Activated CD4-positive, CD25-positive, alpha-beta regulatory T cell treated with anti-CD3 and anti-CD28 coated beads, Interleukin-2, amount 50 U/mL, for 24 hours (primary cell): ENCODE measurements at places on chromosomes 11 and 22.
A peak's percentile ranks its signal among the peaks of the same experiment; 100 is the strongest.

DNA sequence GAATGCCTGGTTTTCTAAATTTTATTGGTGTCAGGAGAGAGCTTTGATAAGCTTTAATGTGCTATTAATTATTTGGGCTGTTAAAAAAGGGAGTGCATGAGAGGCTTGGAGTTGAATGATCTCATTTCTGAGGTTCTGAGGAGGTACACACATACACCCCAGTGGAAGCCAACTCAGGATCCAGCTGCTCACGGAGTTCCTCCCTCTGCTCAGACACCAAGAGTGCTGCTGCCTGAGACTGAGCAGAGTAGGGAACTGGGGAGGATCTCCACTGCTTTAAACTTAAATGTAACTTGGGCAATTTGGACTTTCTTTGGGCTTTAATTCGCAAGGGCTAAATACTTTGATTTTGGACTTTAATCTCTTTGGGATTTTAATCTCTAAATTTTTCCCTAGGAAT lies 414.4 kb upstream of the CADM1 start:
- no peak for ATAC-seq

GRCh38 chr11:107651672-107652071 lies 60.2 kb downstream of the SLN start:
- ATAC-seq, result no peak

DNA sequence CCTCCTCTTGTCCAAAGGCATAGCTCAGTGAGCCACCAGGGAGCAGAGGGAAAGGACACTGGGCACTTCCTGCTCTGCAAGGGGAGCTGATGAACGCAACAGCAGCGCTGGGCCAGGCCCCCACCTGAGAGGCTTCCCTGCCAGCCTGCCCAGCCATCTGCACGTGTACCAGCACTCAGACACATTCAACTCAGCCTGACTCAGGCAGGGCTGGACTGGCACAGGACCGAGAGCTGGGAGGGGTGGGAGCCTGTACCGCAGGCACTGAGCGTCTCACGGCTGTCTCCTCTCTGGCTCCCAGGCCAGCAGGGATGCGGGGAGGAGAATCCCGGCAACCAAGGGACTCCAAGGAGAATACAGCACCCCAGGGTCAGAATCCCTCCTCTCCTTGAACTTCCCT lies 411.8 kb downstream of the CTTN start:
- no peak for ATAC-seq

DNA sequence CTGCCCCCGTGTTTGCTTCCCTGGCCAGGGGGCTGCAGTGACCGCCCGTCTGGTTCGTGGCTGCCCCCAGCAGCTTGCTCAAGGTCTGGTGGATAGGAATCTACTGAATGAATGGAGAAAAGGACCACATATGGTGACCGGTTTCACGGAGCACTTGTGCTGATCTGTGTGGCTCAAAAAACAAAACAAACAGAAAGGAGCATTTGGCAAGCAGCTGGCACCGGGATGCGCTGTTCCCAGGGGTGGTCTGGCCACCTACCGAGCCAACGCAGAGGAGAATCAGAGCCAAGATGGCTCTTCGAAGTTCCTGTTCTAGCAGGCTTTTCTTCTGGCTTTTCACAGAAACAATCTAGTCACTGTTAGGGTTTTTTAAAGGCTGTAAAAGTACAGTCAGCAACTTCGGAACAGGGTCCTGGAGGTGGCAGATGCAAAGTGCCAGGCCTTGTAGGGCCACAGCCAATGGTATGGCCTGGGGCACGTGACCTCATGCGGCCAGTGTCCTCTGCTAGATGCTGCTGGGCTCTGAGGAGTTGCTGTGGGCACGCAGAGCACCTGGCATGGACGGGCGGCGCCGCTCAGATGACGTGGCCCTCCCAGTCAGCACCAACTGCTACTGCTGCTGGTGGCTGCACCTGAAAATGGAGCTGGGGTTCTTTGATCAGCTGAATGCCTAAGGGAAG lies 27.3 kb upstream of the PACSIN2 start:
- no peak for ATAC-seq

DNA sequence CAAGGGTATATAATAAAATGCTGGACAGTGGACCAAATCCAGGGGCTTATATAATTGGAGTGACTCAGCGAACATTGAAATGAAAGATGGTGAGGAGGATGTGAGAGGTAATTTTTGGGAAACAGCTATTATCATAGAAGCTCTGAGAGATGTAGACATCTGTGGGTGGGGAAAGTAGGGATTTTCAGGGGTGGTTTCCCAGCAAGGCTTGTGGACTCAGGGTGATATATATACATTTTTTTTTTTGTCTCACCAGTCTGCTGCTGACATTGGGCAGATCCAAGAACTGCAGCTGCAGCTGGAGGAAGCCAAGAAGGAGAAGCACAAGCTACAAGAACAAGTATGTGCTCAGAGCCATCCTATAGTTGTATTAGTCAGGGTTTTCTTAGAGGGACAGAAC lies 208.1 kb downstream of the MYO18B start:
- no peak for ATAC-seq

GRCh38 chr11:75625021-75625420 lies 43.8 kb downstream of the MAP6 start:
- ATAC-seq, result no peak

DNA sequence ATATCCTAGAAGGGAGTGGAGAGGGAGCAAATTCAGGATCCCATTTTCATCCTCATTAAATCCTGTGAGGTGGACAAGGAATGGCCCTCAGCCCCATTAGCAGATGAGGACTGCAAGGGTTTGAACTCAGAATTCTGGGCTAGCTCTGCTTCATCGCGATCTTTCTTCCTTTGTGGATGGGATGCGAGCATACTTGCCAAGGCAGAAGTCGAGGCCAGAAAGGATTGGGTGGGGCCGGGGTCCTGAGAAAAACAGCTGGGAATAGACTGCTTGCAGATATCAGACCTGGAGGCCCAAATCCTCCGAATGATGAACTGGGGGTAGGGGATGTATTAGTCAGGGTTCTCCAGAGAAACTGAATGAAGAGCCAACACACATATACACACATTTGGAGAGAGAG lies 179.0 kb downstream of the CHST1 start:
- no peak for ATAC-seq

- ATAC-seq, result no peak
Observed at GRCh38 chr11:99803501-99803900, 782.8 kb downstream of the CNTN5 start.

- no peak for ATAC-seq
Observed at GRCh38 chr11:45652781-45653180, 12.6 kb downstream of the CHST1 start.

DNA sequence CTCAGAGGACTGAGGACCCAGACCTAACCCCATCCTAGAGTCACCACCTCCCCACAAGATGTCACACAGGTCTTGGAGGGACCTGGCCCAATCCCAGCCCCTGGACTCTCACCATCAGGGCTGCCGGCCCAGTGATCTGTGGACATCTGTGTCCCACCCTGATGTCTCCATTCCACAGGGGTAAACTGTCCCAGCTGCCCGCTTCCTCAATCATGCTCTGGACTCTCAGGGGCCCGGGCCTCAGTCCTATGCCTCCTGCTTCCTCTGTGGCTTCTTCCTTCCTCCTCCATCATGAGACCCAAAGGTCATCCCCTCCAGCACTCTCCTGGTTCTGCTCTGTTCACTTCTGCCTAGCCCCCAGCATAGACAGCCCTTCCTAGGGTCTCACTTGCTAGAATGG lies 32.2 kb downstream of the ARAP1 start:
- ATAC-seq, result no peak

DNA sequence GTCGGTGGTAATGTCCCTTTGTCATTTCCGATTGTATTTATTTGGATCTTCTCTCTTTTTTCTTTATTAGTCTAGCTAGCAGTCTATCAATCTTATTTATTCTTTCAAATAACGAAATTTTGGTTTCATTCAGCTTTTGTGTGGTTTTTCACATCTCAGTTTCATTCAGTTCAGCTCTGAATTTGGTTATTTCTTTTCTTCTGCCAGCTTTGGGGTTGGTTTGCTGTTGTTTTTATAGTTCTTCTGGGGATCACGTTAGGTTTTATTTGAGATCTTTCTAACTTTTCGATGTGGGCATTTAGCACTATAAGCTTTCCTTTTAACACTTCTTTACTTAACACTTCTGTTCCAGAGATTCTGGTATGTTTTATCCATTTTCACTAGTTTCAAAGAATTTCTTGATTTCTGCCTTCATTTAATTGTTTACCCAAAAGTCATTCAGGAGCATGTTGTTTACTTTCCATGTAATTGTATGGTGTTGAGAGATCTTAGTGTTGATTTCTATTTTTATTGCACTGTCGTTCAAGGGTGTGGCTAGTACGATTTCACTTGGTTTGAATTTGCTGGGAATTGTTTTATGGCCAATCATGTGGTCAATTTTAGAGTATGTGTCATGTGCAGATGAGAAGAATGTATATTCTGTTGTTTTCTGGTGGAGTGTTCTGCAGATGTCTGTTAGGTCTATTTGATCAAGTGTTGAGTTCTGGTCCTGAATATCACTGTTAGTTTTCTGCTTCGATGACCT lies 7.7 kb upstream of the SCGB1D1 start:
- no peak for ATAC-seq

- no peak for ATAC-seq
Observed at GRCh38 chr11:45884596-45885185, 760 bp upstream of the MAPK8IP1 start.

DNA sequence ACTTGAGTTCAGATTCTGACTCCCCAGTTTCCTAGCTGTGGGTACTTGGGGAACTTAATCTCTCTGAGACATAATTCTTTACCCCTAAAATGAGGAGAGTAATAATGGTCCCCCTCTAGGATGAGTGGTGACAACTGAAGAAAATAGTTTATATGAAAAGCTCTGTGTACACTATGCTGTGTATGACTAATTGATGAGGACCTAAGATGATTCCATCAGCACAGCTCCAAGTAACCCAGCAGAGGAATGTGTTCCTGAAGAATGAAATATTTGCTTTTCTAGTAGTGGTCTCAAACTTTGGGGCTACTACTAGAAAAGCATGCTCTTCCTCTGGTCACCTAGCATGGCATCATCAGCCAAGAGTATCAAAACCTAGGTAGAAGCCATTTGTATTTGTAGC lies 217.3 kb upstream of the NARS2 start:
- no peak for ATAC-seq

DNA sequence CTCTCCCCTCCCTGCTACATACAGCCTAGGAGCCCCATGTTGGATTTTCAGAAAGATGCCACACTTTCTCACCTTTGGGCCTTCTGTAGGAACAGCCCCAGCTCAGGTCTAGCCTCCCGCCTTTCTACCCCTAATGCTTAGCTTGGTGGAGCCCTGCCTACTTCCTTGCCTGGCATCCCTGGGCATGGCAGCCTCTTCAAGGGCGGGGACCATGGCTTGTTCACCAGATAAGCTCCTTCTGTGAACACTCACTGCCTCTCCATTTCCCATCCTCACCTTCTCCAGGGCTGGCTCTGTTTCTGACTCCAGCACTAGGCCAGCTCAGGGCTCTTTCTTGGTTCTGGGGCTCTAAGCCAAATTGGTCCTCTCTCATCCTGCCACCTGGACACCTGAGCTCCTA lies 1.4 kb downstream of the SEPTIN3 start:
- ATAC-seq, result no peak

DNA sequence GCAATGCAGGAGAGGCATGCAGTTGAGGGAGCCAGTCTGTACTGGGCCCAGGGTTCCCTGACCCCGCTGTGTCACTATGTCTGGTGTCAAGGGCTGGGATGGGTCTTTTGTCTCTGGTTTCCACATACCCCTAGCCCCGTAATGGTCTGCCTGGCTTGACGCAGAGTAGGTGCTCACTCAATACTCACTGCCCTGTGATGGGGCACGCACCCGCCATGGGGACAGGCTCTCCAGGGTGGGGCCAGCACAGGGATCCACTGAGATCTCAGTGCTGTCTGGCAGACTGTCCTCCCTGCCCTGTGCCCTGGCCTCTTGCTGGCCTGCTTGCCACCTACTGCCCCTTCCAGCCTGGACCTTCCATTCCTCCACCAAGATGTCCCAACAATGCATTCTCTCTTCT lies 101.7 kb upstream of the CD82 start:
- ATAC-seq, result no peak

- ATAC-seq, result no peak
Observed at GRCh38 chr11:117483372-117483771, 155.7 kb downstream of the CEP164 start.

DNA sequence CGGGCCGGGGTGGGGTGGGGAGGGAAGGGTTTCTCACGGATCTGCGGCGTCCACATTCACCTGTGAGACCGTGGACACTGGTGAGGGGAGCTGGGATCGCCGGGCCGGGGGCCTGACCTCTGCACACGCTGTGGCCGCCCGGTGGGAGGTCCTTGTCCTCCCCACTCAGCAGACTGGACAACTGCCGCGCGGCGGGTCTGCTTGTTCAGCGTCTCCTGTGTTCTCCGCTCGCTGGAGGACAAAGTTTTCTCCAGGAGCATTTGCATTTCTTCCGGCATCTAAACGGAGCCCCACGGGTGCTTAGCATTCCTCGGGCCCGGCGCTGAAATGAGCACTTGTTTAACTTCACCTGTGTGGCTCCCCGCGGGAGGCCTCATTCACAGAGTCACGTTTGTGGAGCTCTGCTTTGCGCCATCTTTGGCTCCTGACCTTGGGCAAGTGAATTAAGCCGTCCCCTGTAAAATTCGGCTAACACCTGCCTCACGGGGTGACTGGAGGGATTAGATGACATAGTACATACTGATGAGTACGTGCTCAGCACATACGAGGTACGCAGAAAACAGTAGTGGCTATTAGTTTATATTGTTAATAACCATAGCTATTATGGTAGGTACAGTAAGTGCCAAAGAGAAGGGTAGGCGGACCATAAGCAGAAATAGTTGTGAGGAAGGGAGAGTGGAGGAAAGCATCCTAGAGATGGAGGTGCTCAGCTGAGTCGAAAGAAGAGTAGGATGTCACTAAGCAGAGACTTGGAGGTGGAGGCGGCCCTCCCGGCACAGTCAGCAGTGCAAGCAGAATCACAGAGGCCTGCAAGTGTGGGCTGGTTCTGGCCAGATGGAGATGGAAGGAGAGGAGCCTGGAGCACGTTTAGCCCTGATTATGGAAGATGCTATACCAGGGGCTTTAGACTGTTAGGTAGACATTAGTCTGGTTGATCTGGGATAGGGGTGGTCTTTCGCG lies 885 bp downstream of the TRMU start:
- peak; percentile 4 for ATAC-seq

DNA sequence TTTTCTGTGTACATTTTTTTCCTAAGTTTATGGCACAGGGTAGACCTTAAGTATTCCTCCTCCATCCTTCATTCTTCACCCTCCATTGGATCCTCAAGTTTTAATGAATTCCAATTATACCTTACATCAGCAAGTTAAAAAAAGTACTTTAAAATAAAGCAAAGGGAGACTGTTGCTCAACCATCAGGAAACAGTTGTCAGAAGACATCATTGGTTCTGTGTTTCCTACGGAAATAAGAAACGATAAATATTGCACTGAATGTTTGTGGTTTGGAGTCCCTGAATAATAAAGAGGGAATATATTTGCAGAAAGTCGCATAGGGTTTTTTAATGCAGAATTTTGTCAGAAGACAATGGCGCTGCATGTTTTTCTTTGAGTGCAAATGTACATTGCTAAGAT lies 28.1 kb upstream of the LDHA start:
- no peak for ATAC-seq
